Urinary bladder (tissue), 4 donors: ENCODE measurements at places on chromosomes 6 and 20.

GRCh38 chr6:141744194-141744925 lies 388.4 kb upstream of the GJE1 start:
- no peak for DNase-seq

DNA sequence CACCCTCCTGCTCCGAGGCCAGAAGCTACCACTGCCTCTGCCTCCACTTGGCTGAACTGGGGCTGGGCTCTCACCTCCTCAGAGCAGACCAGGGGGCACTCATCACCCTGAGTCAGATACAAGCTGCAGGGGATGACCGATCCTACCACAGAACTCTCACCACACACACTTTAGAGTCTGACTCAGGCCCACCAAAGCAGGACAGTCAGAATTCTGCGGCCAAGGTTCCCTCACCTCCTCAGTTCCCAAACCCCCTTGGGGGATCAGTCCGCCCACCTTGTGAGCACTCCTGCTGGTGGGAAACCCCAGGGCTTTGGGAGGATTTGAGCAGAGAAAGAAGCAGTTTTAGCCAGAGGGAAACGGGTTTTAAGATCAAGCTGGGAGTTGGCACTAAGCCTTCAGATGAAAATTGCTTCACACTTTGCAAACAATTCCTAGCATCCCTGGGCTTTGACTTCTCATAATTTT lies 587.8 kb upstream of the JAG1 start:
- no peak for DNase-seq

DNA sequence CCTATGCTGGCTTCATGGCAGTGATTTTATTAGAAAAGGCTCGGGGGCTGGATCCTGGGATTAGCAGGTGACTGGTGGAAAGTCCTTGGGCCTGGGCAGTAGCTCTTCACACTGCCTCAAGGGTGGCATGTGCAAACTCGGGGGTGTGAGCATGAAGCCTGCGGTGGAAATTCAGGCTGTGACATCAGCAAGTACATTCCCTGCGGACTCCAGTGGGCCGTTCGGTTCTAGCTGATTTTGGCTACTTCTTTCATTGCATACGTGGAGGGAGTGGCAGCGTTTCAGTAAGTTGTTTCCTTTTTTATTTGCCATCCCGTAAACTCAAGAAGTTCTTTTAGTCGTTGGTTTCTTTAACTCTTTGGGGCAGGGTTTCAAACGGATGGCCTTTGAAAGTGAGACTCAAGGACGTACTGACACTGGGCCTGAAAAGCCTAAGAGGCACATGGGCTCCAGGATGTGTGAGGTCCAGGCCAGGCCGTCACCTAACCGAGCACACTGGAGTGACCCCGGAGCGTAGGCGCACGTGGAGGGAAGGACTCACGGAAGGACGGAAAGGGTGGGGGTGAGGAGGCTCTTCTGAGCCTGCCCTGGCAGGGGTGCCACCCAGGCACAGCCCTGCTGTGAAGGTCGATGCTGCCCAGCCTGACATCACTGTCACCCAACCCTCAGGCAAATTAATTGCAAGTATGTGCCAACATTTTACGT lies 104.0 kb upstream of the FRMD1 start:
- no peak for DNase-seq

GRCh38 chr20:18913701-18914100 lies 100.1 kb downstream of the SCP2D1 start:
- DNase-seq = no peak

GRCh38 chr6:57303931-57304681 lies 13.3 kb upstream of the PRIM2 start:
- DNase-seq = no peak

DNA sequence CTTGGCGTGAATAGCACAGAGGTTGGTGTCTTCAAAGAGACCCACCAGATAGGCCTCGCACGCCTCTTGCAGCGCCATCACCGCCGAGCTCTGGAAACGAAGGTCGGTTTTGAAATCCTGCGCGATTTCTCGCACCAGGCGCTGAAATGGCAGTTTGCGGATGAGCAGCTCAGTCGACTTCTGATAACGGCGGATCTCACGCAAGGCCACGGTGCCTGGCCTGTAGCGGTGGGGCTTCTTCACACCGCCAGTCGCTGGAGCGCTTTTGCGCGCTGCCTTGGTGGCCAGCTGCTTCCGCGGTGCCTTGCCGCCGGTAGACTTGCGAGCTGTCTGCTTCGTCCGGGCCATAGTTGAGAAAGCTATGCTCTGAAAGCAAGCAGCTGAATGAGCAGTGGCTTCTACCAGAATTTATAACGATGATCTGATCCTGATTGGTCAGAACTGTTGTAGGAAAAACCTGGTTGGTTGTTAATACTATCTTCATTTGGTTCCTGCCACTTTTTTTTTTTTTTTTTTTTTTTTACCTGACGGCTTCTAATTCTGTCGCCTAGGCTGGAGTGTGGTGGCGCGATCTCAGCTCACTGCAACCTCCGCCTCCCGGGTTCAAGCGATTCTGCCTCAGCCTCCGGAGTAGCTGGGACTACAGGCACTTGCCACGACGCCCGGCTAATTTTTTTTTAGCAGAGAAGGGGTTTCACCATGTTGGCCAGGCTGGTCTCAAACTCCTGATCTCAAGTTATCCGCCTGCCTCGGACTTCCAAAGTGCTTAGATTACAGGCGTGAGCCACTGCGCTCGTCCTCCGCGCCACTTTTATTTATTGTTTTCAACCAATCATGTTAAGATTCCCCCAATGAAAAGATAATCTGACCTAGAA lies 21.5 kb downstream of the OR2B2 start:
- DNase-seq = peak; percentile 92

GRCh38 chr6:24394780-24395437 lies 7.8 kb upstream of the MRS2 start:
- no peak for DNase-seq

DNA sequence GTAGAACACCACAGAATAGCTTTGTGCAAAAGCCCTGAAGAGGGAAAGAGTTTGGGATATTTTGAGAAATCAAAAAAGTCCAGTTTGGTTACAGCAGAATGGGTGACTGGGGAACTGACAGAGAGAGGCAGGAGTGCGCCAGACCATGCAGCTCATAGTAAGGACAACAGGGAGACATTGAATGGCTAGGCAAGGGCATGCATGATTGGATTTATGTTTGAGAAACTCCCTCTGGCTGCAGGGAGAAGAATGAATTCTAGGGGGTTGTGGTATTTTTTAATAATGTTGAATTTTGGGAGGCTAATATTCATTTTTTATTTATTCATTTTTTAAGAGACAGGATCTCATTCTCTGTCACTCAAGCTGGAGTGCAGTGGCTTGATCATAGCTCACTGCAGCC lies 49.9 kb downstream of the TGM2 start:
- DNase-seq = no peak

DNA sequence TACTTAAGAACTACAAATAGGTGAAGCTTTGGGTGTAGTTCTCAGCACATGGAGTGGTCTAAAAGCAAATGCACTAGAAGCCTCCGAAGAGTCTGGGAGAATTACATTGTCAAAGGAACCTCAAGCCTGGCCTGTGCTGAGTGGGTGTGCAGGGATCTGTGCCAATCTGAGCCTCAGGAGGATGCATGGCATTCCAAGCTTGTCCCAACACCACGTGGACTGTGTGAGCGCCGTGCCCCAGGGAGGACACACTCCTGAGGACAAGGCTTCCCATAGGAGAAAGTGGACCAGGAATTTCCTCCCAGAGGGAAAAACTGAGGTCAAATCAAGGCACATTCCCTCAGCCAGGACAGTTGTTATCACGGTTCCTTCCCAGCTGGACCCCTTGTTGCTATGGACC lies 185.8 kb downstream of the QKI start:
- no peak for DNase-seq

DNA sequence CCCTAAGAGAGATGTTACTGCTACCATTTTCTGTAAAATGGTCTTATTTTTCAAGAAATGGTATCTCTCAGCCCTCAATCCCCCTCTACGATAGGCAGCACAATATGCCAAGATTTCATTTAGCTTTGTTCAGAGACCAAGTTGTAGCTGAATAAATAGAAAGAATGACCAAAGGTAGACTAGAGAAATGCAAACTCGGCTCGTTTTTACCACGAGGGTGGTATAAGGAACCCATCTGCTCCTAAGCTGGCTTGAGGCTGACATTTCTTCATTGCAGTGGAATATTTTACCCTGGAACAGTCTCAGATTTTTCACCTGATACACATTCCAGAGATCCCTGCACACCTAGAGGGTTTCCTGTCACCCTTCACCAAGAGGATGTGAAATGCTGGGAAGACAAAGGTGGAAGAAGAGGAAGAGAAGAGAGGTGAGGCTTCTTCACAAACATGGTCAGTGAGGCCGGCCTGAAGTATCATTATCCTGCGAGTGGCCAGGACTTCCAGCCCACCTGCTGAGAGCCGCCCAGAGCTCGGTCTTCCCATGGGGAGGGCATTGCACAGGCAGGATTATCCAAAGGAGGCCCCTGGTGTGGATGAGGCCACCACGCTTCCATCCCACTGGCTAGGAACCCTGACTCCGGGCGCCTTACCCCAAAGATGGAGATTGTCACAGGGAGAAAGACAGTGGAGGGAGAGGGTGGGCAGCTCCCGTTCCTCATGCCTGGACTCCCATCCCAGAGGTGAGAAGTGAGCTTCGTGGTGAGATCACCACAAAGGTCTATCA lies 57.1 kb upstream of the AFDN start:
- no peak for DNase-seq

DNA sequence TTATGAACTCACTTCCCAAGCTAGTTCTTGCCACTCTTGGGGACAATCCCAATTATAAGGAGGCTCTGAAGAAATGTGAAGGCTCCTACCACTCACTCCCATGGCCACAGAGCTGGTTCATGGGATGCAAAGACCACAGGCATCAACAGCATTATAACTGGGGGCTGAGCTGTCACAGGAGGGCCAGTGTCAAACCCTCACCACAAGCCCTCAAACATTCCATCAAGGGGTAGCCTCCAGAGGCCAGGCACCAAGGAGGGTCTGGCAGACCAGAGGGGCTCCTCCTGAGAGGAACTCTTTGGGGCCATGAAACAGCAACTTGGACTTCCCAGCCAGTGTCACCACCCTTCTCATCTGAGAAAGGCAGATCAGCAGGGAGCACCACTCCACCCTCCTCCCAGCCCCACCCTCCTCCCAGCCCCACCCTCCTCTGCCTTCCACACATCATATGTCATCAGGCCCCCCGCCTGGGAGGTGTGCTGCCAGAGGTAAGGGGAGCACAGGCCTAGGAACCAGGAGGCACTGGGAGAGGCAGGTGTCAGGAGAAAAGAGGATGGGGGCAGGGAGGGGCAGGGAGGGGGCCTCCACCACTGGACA lies 1.2 kb upstream of the TSPO2 start:
- DNase-seq = no peak

DNA sequence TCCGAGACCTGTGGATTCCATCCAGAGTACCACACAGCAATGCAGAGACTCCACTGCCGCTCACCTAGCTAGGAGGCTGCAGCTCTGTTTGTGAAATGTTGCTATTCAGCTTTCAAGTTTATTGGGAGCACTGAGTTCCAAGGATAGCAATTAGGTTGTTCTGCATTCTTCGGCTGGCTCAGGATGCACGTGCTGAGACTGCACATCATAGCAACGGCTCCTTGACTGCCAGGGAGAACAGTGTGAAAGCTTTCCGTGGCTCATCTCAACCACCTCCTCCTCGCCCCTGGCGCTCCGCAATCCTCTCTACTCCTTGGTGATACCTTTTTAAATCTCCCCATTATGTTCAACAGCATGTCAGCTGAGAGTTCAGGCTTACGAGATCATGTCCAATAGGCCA lies 116.6 kb downstream of the TSHZ2 start:
- DNase-seq = no peak

DNA sequence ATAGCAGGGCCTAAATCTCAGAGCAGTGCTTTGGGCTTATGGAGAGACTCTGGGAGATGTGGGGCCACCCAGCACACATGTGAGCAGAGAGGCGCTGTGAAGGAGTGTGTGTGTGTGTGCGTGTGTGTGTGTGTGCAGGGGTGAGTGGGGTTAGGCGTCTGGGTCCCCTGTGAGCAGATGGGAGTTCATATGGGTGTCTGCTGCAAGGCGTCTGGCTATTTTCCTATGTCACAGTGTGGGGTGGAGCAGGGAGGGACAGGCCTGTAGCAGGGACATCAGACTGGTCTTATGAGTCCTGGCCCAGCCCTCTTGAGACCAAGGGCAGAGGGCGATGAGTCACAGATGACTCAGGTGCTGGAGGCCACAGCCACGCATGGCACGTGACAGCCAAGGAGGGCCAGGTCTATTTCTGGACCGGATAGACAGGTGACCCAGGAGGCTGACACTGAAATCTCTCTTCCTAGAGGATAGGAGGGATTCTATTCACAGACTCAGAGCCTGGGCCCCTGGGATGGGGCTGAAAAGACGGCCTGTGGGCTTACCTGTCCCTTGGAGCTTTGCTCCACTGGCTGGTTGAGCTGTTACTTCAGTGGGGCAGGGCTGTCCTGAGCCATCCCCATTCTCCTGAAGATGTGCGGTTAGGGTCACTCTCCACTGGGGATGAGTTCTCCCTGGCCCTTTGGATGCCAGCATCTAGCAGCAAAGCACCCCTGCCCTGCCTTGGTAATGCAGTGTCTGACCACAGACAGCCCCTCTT lies 28.9 kb downstream of the VEGFA start:
- DNase-seq = no peak

DNA sequence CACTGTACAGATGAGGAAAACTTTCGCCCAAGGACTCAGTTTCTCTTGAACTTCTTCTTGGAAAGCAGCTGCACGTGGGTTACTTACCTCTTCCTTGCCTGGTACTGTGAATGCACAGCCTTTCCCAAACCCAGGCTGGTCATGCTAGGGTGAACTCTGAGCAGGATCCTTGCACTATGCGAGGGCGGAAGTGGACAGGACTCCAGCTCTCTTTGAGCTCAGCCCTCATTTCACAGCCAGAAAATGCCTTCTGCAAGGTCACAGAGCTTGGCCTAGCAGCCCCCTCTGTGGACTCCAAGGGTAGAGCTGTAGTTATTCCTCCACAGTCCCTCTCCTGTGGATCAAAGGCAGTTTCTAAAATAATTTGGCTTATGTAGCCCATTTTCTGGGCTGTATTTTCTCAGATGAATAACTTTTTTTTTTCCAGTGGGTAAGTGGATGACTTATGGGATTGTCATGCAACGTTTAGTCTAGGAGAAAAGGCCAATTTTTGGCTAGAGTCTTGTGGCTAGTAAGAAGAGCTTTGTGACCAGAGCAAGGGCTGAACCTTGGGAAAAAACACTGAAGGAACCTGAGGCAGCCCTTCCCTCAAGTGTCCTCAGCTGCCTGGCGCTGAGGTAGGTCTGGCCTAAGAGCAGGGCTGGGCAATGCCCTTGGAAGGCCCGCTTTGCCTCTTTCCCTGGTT lies 172.7 kb downstream of the SCP2D1 start:
- DNase-seq = no peak

DNA sequence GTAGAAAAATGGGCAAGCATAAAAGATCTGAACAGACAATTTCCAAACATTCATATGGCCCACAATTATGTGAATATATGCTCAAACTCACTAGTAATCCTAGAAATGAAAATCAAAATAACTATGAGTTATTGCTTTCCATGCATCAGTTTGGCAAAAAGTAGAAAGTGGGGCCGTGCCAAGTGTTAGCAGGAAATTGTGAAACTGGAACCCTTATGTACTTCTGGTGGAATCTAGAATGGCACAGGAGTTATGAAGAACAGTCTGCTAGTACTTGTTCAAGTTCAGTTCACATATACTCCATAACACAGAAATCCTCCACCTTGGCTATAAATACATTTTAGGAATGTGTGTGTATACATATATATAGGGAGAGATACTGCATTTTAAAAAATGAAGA lies 89.8 kb downstream of the EYA2 start:
- no peak for DNase-seq

GRCh38 chr20:37552415-37552814 lies 24.7 kb upstream of the BLCAP start:
- DNase-seq = no peak

- DNase-seq = no peak
These were observed 499.4 kb downstream of the MAFB start for GRCh38 chr20:40189621-40190020.
